Activated B cell treated with CpG ODN at 0.5 μM for 24 hours (primary cell): ENCODE measurements at places on chromosomes 2 and 18. TPM values are rescaled to one million over a fixed set of nuclear protein-coding genes. Genes with fewer than 3 reads are reported as not detected.
A peak's percentile ranks its signal among the peaks of the same experiment; 100 is the strongest.

DNA sequence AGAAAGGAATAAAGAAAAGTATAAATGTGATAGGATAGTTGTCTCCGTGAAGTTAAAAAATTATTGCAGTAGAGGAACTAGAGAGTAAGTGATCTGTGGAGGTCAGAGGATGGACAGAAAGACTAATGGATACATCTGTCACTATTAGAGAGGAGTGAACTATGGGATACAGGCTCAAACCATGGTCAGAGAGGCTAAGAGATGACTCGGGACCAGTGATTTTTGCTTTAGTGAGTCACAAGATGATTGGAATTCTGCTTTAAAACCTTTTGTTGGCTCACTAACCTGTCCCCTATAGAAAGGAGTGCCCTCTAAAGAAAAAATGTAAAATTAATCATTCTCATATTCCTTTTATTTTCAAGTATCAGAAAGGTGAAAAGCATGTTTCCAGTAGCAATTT lies 30.3 kb downstream of the ALMS1 start:
- no peak overlapping the region for H3K27ac ChIP-seq
- peaks cover 18% of the 10 kb centered on the region for H3K36me3 ChIP-seq
- H3K4me3 ChIP-seq, result no peak overlapping the region

DNA sequence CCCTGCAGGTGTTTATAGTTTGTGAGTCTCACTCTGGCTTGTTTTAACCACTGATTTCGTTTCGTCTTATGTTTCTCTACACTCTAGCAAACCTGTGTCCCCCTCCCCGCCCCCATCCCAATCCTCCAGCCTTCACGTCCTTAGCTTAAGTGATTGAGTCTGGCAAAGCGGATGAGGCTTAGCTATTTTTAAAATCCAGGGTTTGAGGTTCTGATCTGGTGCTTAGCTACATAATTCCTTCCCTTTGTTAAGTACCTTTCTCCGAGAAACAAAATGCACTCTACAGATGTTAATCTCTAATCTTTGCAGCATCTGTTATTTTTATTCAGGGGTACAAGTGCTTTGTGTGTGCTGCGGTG lies 7.8 kb downstream of the AGAP1 start:
- DNase-seq, result no peak
- H3K27ac ChIP-seq, result no peak overlapping the region
- no peaks in the 10 kb centered on the region for H3K36me3 ChIP-seq
- no peak overlapping the region for H3K4me3 ChIP-seq
- peaks cover 49% of the 10 kb centered on the region for H3K27me3 ChIP-seq

DNA sequence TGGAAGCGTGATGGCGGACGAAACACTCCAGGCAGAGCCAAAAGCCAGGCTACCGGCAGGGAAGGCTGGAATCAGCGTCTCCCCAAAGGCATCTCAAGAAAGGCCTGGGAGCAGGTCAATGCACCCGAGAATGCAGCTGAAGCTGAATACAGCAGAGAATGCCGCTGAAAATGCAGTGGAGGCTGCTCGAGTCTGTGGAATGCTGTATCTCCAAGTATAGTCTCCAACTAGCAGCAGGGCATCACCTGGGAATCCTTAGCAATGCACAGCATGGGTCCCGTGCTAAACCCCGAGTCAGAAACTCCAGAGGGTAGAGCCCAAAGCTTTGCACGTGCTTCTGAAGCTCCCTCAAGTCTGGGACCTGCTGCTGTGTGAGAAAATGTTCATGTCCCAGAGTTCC lies 191.1 kb upstream of the ALKAL2 start:
- H3K27ac ChIP-seq, result no peak overlapping the region
- no peak for DNase-seq
- H3K36me3 ChIP-seq, result no peaks in the 10 kb centered on the region
- peaks cover 3% of the 10 kb centered on the region for H3K4me1 ChIP-seq
- H3K4me3 ChIP-seq, result no peak overlapping the region

- H3K4me3 ChIP-seq, result no peak overlapping the region
- no peak for DNase-seq
- H3K27ac ChIP-seq, result no peak overlapping the region
- H3K4me1 ChIP-seq, result no peaks in the 10 kb centered on the region
- no peaks in the 10 kb centered on the region for H3K36me3 ChIP-seq
- peaks cover 4% of the 10 kb centered on the region for H3K27me3 ChIP-seq
These were observed 413.2 kb upstream of the SPRED2 start for GRCh38 chr2:65845442-65846182.

DNA sequence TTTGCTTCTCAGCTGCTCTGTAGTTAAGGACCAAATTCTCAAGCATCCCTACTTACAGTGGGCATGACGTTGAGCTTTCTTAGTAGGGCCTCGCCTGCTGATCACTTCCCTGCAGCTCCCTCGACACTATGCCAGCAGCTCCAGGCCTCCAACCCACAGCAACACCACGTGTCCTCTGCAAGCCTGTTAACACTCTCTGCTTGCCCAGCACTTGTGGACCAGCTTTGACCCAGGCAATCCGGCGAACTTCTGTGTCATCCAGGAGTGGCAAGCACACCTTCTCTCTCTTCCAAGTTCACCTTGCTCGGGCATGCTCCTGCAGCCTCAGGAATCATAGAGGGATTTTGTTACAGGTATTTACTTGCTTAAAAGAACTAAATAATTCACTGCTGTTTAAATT lies 138.6 kb upstream of the FHL2 start:
- no peaks in the 10 kb centered on the region for H3K36me3 ChIP-seq
- H3K4me1 ChIP-seq, result no peaks in the 10 kb centered on the region
- DNase-seq, result no peak
- no peak overlapping the region for H3K27ac ChIP-seq
- no peak overlapping the region for H3K4me3 ChIP-seq
- H3K27me3 ChIP-seq, result peaks cover 9% of the 10 kb centered on the region

GRCh38 chr18:70301667-70302066 lies 12.8 kb downstream of the SOCS6 start:
- DNase-seq, result no peak
- H3K27ac ChIP-seq, result no peak overlapping the region
- no peaks in the 10 kb centered on the region for H3K36me3 ChIP-seq
- no peak overlapping the region for H3K4me3 ChIP-seq
- H3K27me3 ChIP-seq, result no peaks in the 10 kb centered on the region
- H3K4me1 ChIP-seq, result no peaks in the 10 kb centered on the region

DNA sequence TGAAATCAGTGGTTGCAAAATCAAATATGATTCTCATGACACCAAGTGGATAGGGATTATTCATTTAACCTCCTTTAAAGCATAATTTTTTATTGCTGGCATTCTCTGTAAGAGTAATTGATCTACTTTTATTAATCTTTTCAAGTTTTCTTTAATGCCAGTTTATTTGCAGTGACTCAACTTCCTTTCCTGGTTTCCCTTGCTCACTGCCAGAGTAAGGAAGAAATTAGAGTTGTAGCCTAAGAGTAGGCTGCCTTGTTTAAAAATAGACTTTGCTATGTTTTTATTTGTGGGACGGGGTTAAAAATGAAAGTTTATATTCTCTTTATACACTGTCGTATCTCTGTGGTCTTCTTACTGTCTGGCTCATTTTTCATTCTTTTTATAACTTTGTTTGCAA lies 148.6 kb downstream of the WDR7 start:
- H3K27me3 ChIP-seq, result no peaks in the 10 kb centered on the region
- H3K4me3 ChIP-seq, result no peak overlapping the region
- DNase-seq, result no peak
- H3K4me1 ChIP-seq, result no peaks in the 10 kb centered on the region

DNA sequence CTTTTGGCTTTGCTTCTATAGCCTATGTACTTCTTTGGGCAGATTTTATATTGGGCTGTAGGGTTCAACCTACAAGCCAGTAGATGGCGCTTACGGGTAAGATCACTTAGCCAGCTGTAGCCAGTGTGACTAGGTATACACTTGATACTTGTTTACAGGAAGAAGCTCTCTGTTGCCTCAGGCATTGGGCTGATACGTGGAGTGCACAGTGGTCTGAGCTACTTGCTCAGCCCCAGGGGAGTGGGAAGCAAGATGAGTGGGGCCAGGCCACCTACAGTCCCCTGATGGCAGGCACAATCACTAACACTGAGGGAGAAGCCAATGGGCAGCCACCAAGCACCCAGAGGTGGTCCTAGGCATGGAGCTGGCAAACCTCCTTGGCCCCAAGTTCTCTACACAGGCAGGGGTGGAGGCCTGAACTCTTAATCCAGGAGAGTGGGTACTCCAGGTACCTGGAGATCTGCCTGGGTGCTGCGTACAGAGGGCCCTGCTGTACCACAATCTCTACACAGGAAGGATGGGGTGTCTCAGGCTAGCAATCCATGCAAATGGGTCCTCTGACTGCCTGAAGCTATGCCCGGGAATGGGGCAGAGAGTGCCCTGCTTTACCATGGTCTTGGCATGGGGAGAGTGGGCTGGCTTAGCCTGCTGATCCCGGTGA lies 122.2 kb downstream of the NCOA1 start:
- no peak overlapping the region for H3K27ac ChIP-seq
- peaks cover 4% of the 10 kb centered on the region for H3K36me3 ChIP-seq
- no peak for DNase-seq
- H3K4me3 ChIP-seq, result no peak overlapping the region

GRCh38 chr18:45037618-45038017 lies 356.9 kb downstream of the SETBP1 start:
- no peak for DNase-seq
- peaks cover 60% of the 10 kb centered on the region for H3K36me3 ChIP-seq
- H3K4me3 ChIP-seq, result no peak overlapping the region
- no peak overlapping the region for H3K27ac ChIP-seq

DNA sequence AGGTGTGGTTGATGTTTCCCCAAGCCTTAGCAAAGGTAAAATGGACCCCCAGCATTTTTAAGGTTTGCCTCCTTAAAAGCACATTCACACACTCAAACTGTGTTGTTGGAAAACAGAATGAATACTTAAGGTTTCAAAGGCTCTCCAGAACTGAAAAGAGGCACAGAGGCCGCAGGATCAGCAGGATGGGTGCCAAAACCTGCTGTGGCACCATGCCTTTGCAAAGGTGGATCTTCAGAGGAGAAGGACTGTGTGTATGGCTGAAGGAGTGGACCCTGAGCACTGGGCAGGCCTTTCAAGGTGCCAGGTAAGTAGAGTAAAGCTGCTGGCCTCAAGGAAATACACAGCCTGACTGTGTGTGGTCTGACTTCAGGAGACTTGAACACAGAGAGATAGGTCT lies 127.3 kb downstream of the XRCC5 start:
- DNase-seq, result no peak
- H3K4me1 ChIP-seq, result no peaks in the 10 kb centered on the region
- peaks cover 4% of the 10 kb centered on the region for H3K36me3 ChIP-seq
- H3K4me3 ChIP-seq, result no peak overlapping the region

GRCh38 chr2:112712903-112713584 lies 7.8 kb upstream of the NT5DC4 start:
- no peak for DNase-seq
- peaks cover 50% of the 10 kb centered on the region for H3K4me1 ChIP-seq
- H3K27ac ChIP-seq, result peak overlapping the region; percentile 74
- no peaks in the 10 kb centered on the region for H3K36me3 ChIP-seq
- no peak overlapping the region for H3K4me3 ChIP-seq

DNA sequence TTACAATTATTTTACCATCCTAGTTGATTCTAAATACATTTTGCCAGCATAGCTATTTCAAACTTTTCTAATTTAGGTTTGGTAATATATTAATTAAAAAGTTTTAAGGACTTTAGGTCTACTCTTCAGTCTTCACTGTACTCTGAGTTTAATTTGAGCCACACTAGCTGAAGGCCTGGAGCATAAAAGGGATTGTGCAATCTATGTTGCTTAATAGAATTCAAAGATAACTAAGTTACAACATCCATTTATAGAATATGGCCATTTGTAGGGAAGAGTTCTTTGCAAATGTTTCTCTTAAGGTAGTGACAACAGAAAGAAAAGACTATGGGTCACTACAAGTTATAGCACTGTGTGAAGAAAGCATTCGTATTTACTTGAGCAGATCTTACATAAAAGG lies 702.2 kb upstream of the NRXN1 start:
- H3K36me3 ChIP-seq, result no peaks in the 10 kb centered on the region
- no peaks in the 10 kb centered on the region for H3K27me3 ChIP-seq
- H3K27ac ChIP-seq, result no peak overlapping the region
- H3K4me1 ChIP-seq, result no peaks in the 10 kb centered on the region
- H3K4me3 ChIP-seq, result no peak overlapping the region

DNA sequence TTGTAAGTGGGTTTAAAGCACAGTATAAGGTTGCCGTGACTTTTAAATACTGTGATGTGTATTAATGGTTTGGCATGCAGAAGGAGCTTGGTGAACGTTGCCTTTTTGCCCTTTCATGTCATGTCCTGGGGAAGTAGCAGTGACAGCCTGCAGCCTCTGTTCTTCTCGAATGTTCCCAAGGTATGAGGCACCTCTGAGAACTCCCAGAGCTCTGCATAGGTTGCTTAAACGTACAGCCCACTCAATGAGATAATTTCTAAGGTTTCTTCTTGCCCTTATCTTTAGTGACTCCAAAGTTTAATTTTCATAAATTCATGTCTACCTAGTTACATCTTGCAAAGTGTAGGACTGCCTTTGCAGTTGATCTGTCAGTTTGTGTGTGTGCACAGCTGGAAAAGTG lies 36.7 kb downstream of the PARD3B start:
- H3K36me3 ChIP-seq, result no peaks in the 10 kb centered on the region
- no peak overlapping the region for H3K4me3 ChIP-seq
- no peak for DNase-seq
- H3K27me3 ChIP-seq, result no peaks in the 10 kb centered on the region

DNA sequence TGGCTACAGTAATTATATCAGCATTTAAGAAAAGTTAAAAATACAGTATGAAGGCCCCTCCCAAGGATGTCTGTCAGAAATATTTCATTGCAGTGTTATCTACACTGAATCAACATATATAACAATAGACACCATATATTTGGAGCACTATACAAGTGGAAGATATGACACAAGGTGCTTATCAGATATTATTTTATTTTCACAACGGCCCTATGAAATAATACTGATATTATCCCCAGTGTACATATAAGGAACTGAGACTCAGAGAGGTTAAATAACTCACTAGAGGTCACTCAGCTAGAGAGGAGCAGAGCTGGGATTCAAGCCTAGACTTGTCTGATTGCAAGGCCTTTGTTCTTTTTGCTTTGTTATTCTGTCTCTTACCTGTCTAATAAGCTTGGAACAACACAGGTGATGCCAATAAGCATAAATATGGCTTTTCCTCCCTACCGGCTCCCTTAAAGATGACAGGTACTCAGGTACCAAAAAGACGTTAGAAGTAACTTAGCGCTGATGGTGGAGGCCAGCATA lies 4.7 kb upstream of the SLC40A1 start:
- H3K27me3 ChIP-seq, result peaks cover 22% of the 10 kb centered on the region
- no peaks in the 10 kb centered on the region for H3K36me3 ChIP-seq
- H3K4me1 ChIP-seq, result peaks cover 16% of the 10 kb centered on the region
- no peak overlapping the region for H3K4me3 ChIP-seq
- H3K27ac ChIP-seq, result no peak overlapping the region

BOLL gene
- not detected in 2 replicates for total RNA-seq

FEV gene
- total RNA-seq, result not detected in 2 replicates

ATP8B1 gene
- total RNA-seq, result 0.42 and 0.69 TPM in 2 replicates

RGPD3 gene
- 0.27 and 0.35 TPM in 2 replicates for total RNA-seq
